Stimulated activated CD4-positive, alpha-beta T cell treated with anti-CD3 and anti-CD28 coated beads, TNF-alpha, amount 100 ng/mL, for 48 hours (primary cell): ENCODE measurements at places on chromosomes 12 and 14.
A peak's percentile ranks its signal among the peaks of the same experiment; 100 is the strongest.

DNA sequence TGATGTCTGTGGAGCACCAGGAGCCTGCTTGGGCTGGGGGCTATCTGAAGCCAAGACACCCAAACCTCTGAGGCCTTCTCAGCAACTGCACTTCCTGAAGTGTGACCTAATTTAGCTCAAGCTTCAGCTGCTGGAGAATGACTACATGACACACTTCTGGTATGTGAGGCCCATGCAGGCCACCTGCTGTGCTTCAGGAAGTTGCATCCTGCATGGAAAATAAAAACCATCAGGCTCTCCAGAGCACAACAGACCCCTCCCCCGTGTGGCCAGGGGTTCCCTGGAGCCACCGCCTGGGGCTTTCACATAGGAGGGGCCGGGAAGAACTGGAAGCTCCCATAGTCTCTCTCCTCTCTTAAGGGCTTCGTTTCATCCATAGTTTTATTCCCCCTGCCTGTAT, 217.7 kb downstream of the SLC15A4 start:
- DNase-seq, result no peak

- DNase-seq, result no peak
Observed at GRCh38 chr14:100755649-100756048, 29.0 kb downstream of the DLK1 start.

GRCh38 chr12:1102115-1102514, 111.1 kb downstream of the ERC1 start:
- no peak for DNase-seq

GRCh38 chr14:65131301-65131701, 29.0 kb upstream of the MAX start:
- DNase-seq, result no peak

- no peak for DNase-seq
Observed at GRCh38 chr14:63045612-63046320, 508 bp upstream of the KCNH5 start.

GRCh38 chr14:95018821-95019220, 138.5 kb downstream of the DICER1 start:
- DNase-seq, result no peak

GRCh38 chr12:80805106-80805505, 88.4 kb downstream of the MYF5 start:
- DNase-seq, result no peak

- no peak for DNase-seq
Observed at GRCh38 chr14:20802341-20803084, at the start of gene RNASE1. Gene RNASE1, minus strand, starts transcription at chr14:20802844. Its CDS starts 776 bp downstream, at chr14:20802068.

GRCh38 chr14:104554088-104554607, 25.4 kb upstream of the C14orf180 start:
- no peak for DNase-seq

DNA sequence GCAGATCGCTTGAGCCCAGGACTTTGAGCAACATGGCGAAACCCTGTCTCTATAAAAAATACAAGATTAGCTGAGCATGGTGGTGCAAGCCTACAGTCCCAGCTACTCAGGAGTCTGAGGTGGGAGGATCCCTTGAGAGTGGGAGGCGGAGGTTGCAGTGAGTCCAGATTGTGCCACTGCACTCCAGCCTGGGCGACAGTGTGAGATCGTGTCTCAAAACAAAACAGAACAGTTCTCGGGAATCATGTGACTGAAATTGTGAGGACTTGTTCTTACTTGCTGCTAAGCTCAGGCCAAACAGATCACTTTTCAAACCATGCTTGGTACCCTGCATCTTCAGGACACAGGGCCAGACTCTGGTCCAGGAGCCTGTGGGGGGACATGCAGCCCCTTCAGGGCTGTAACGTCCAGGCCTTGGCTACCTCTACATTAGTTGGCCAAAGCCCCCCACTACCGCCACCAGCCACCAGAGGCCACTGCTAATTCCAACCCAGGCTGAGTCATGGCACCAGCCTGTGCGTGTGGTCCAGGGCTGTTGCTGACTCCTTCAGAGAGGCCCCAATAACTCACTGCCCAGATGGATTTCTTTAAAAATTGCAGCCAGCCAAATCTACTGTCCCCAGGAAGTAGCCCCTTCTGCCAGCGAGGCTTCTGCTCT, 33.4 kb upstream of the SYNDIG1L start:
- DNase-seq, result peak; percentile 7

DNA sequence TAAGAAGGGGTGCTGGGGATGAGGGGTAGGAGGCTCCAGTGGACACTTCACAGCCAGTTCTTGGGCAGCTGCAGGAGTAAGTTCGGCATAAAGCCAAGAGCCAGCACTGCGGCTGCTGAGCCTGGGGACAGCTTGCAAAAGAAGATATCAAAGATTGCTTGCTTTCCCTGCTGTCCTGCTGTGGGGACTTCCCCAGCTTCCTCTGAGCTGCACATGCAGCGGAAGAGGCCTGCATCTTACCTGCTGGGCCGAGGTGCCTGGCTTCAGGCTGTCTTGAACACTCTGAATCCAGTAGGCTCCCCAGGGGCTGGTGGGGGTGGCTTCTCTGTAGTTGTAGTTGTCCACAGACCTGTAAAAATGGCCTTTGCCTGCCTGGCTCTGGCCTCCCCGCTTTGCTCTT, 1.3 kb downstream of the CHGA start:
- no peak for DNase-seq

DNA sequence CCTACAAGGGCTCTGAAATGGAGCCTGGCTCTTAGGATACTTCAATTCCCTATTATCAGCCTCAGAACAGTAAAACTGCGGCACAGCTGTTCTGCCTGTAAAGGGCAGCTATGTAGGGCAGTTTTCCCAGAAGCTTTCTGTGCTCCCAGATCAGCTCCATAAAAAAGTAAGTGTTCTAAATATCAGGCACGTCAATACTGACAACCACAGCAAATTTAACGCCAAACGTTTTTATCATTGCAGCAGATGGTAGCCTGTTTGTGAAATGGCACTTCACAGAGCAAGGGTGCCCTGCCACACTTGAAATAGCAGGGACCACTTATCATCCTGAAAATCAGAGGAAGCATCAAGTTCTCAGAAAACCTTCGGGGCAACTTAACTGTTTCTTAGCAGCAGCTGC, 54.8 kb upstream of the PTHLH start:
- DNase-seq, result no peak

GRCh38 chr12:120712610-120713009, 2.4 kb downstream of the UNC119B start:
- no peak for DNase-seq

DNA sequence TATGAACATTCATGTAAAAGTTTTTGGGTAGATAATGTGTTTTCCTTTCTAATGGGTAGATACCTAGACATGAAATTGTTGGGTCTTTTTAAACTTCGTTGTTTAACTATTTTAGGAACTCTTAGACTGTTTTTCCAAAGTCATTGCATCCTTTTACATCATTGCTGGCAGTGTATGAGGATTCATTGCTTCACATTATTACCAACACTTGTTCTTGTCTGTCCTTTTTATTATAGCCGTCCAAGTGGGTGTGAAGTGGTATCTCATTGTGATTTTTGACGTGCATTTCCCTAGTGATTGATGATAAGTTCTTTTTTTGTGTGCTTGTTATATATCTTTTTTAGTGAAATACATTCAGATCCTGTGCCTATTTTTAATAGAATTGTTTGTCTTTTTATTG, 39.4 kb downstream of the USP15 start:
- DNase-seq, result no peak

DNA sequence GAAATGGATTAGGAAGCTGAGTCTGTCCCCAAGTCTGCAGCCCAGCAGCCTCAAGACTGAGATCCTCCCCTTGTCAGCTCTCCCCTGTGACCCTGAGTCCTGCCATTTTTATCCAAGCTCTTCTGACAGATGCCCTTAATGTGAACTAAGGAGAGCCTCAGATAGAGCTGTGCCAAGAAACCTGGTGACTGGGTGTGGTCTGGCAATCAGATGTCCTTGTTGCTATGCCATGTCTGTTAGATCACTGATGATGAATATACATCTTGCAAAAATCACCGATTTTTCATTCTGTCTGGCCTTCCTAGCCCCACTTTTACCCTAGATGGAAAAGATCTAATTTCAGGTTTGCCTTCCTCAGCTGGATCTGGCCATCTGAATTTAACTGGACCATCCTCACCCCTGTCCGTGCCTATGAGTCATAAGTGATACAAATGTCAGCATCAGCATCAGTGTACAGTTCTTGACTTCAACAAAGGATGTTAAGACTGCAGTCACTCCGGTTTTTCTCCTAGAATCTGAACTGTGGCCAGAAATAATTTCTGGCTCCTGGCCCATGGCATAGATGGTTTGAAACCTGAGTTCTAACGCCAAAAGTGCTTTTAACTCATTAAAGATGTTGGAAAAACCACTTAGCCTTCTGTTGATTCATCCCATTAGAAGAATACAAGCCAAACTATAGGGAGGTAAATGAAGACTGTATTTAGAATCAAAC, 61.2 kb upstream of the GRIP1 start:
- no peak for DNase-seq

DNA sequence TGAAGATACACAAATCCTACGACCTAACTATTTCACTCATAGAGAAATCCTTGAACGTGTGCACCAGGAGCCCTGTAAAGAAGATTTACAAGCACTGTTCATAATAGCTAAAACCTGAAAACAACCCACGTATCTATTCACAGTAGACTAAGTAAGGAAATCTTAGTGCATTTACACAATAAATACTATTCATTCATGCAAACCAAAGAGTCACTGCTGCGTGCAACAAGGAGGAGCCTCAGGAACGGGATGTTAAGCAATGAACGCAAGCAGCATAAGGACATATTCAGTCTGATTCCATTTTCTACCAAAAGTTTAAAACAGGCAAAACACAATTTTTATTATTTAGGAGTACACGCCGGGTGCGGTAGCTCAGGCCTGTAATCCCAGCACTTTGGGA, 176.6 kb downstream of the TTC7B start:
- DNase-seq, result no peak

GRCh38 chr12:97616946-97617345, 154.3 kb downstream of the RMST start:
- DNase-seq, result no peak

DNA sequence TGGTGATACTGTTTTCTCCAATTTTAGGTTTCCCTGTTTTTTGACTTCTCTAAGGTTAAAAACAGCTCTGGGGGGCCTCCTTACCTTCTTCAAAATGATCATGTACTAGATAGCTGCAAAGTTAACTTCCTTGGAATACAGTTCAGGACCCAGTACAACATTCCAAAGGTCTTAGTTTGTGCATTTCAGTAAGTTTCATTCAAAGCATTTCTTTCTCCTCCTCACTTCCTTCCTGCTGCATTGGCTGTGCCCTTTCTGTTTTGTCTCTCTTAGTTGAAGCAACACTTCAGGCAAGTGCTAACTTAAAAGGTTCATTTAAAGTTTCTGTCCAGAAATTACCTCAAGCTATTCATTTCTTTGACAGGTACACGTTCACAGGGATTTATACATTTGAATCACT, 95.7 kb downstream of the SCN8A start:
- DNase-seq, result no peak

- DNase-seq, result no peak
Observed at GRCh38 chr14:80278293-80279023, 67.2 kb upstream of the DIO2 start.

- DNase-seq, result no peak
Observed at GRCh38 chr12:80441921-80442320, 2.1 kb upstream of the PTPRQ start.
